ENCODE measurements at places on chromosomes 12 and 14.

- no peak for DNase-seq
These were observed 33.0 kb downstream of the MPHOSPH9 start for GRCh38 chr12:123199936-123200335.

DNA sequence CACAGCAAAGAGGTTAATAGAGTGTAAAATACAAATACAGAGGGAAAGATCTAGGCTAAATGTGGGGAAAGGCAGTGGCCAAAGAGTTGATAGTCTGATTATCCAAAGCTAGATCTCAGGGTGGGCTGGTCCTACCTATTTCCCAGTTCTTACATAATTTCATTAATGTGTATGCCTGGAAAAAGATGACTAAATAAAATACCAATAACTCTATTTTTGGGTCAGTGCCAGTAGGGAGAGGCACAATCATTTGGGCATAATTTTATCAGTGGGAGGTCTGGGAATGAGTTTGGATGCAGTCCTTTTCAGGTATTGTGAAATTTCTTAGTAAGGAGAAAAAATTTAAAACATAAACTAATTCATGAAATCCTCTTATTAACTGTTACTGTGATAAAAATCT, 30.6 kb upstream of the CLEC14A start:
- DNase-seq = no peak

DNA sequence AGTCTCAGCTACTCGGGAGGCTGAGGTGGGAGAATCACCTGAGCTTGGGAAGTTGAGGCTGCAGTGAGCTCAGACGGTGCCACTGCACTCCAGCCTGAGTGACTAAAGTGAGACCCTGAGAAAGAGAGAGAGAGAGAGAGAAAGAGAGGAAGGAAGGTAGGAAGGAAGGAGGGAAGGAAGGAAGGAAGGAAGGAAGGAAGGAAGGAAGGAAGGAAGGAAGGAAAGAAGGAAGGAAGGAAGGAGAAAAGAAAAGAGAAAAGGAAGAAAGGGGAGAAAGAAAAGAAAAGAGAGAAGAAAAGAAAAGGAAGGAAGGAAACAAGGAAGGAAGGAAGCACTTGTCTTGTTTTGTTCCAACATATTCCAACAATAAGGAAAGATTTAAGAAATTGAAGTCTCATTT, 7.8 kb downstream of the PRKD1 start:
- DNase-seq = no peak

DNA sequence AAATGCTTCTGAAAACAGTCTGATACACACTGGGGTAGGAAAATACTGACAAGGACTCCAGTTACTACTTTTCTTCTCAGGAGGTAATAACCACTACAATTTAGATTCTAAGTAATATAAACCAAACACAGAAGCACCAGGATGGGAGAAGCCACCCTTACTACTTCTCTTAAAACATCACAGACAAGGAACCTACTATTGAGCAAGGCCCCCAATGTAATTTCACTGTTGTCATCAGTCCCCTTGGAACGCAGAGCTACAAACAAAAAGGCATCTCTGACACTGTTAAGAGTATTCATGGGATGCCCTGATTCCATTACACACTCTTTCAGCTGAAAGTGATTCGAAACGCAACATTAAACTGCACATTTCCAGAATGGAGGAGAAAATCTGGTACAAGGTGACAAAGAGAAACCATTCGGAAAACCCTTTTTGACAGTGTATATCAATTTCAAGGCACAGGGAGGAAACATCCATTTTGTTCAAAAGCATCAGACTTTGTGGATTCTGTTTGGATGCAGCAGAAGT, 185.9 kb downstream of the PPM1H start:
- no peak for DNase-seq

GRCh38 chr14:49484180-49484579, 102.0 kb downstream of the RPS29 start:
- no peak for DNase-seq

- no peak for DNase-seq
These were observed 425.0 kb downstream of the NPAS3 start for GRCh38 chr14:33363682-33364081.

DNA sequence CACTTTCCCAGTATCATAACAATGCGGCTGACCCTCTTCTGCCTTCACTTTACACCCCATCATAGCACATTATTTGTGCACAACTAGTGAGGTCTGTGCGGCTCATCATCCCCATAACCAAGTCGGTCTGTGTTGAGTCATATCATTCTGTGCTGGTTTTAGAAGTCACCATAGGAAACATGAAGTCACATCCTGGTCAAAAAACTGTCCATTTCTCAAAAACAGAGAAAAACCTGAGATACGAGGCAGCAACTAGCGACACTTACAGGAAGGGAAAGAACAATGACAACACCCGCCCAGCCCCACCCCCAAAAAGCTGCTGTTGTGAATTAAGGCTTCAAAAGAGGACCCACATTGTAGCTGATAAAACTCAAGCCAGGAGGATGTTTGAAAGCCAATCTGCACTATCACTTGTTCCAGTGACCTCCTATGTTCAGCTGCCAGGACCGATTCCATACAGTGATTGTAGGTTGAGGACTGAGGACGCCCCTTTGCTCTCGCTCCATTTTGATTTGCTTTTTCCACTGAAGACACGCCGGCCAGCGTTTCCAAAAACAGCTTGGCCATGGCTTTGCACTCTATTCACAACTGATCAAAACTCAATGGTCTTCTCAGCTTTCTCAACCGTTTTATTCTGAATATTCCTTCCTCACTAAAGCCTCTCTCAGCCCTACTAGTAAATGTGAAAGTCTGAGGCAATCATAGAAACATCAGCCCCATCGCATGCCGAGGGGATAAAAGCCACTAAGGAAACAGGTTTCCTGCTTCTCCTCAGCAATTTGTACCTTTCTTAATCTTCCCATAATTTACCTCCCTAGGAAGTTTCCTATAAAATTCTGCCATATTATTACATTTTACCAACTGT, 87.5 kb downstream of the DUSP16 start:
- DNase-seq = peak; percentile 91

DNA sequence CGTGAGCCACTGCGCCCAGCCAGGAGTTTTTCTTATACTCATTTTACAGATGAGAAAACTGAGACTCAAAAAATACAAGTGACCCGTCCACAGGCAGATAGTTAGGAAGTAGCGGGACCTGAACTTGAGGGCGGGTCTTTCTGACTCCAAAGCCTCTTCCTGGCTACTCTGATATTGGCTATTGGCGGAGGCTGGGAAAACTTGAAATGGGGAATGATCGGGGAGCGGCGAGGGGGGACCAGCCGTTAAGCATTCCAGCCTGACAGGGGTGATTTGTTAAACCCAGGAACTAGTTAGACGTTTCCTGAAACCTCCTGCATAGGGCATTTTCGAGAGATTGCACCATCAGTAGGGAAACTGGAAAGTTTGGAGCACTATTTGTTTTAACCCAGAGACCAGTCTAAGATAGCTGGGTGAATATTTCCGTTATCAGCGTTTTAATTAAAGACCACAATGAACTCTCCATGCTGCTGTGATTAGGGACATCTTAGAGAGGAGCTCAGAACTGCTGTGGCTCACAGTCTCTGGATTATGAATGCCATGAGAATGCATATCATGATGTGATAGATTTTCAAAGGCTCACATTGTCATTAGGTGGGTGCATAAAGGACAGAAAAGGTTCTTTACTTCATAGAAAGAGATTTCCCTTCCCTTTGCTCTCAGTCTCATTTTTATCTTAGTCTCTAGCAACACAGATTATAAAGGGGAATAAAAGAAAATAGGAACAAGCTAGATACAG, 2.5 kb downstream of the NR1H4 start:
- no peak for DNase-seq

DNA sequence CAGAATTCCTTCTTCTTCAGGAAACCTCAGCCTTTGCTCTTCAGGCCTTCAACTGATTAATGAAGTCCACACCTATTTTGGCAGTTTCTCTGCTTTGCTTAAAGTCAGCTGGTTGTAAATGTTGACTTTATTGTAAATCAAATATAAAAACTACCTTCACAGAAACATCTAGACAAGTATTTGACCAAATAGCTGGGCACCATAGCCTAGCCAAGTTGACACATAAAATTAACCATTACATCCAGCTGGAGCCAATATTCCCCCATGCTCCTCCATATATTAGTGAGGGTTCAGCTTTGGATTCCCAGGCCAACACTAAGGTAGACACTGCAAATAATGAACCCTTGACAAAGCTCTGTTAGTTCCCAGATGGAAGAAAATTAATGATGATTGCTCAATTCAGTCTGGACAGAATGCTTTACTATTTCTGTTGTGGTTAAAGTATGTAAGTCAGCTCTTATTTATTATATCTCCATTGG, 125.5 kb downstream of the ZFP36L1 start:
- DNase-seq = no peak

DNA sequence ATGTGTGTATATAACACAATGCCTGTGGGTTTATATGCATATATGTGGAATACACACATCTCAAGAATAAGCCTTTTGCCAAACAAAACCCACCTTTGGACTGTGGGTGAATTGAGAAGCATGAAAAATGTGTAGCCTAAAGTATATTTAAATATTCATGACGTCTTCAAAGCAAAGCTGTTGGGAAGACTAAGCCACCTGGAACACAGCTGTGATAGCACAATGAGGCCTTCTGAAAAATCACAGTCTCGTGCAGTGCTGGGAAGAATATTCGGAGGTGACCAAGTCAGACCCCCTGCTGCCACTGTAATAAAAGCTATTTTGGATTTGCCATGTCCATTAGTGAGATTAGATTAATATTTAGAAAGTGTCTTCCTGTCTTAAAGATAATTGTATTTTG, 51.5 kb downstream of the SUDS3 start:
- no peak for DNase-seq

DNA sequence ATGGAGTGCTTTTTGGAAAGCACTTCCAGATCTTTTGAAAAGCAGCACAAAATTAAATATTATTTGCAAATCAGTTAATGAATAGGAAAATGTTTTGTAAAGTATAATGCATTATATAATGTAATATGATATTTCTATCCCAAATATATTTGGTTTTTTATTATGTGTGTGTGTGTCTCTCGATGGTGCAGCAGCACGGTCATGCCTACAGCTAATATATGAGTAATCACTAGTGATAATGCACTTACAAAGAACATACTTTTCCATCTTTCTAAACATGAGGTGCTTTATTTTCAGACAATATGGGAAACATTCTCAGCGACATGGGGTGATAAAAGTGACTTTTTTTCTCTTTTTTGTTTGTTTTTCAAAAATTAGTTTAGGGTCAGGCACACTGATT, 1.3 kb upstream of the EEA1 start:
- DNase-seq = no peak

DNA sequence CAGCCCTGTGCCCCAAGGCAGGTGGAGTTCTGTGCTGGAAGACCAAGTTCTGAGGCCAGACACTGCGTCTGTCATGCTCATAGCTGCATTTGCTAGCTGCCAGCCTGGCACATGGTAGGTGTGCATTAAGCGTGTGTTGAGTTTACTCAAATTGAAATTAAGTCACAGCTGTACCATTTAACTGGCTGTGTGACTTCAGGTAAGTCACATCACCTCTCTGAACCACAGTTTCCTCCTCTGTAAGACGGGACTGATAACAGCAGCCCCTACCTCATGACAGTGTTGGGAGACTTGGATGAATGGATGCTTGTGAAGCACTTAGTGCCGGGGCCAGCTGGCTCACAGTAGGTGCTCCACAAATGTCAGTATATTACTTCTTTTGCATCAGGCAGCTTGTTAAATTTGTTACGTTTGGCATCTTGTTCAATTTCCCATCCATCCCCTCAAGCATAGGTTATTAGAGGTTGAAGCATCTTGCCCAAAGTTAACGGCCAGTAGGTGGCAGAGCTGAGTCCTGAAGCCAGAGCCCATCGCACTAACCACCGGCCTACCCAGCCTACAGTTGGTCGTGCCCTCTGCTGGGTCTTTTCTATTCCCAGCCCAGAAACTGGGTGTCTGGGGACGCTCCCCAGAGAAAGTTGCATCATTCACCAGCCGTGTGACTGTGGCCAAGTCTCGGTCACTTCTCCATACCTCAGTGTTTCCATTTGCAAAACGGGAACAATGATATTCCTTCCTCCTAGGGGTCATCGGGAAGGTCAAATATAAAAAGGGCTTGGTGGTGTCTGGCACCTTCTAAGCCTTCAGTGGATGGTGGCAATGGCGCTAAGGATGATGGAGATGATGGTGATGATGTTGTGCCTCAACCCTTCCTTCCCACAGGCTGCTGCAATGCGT, 4.5 kb downstream of the DAO start:
- DNase-seq = peak; percentile 74

- DNase-seq = no peak
These were observed 80.0 kb upstream of the RPH3A start for GRCh38 chr12:112711507-112711906.

DNA sequence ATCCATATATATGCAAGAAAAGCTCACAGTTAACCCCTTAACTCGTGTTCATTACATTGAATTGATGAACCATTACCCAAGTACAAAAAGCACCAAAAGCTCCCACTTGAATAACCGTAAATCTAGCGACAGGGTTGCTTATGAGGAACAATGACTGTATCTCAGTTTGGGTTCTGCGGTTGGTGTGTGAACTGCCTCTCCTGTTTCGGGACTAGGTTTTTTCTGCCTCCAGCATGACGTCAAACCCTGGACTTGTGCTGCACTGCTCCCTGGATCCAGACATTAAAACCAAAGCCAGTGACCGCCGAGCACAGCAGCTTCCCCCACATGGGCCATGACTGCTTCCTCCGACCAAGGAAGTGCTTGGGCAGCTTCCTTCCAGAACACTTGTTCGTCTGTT, 77.7 kb downstream of the SETD3 start:
- DNase-seq = no peak

All from GM13977 (cell line).